ENCODE measurements at places on chromosomes 6 and 20.

- DNase-seq, result no peak
Observed at GRCh38 chr20:12098421-12098820, 180.7 kb downstream of the BTBD3 start.

DNA sequence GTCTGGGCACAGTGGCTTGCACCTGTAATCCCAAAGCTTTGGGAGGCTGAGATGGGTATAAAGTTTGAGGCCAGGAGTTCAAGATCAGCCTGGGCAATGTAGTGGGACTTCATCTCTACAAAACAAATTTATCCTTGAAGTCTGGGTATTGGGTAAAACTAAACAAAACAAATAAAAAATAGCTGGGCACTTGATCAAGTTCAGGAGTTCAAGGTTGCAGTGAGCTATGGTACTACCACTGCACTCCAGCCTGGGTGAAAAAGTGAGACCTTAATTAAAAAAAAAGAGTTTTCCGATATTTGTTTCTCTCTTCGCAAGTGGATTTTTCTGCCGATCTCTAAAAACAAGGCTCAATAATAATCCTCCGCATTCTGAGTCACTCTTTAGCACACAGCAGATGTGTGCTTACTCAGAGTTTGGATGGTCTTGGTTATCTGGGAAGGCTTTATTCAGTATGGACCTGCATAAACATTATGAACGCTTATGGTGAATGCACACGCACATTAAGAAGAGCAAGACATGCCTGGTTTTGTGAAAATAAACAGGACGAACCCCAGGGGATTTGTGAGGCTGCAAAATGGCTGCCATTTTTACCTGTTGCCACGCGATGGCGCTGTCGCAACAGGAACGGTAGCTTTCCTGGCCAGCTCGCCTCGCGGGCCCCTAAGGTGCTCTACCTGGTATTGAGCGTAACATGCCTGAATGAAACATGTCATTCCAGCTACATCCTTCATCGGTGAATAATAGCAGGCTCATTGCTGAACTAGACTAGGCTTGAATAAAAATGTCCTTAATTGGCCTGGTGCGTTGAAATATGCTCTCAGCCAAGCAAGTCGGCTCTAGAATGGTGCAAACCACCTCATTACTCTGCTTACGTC lies 6.0 kb downstream of the OPN5 start:
- peak; percentile 71 for DNase-seq

GRCh38 chr6:9487128-9487527 lies 927.7 kb downstream of the TFAP2A start:
- no peak for DNase-seq

DNA sequence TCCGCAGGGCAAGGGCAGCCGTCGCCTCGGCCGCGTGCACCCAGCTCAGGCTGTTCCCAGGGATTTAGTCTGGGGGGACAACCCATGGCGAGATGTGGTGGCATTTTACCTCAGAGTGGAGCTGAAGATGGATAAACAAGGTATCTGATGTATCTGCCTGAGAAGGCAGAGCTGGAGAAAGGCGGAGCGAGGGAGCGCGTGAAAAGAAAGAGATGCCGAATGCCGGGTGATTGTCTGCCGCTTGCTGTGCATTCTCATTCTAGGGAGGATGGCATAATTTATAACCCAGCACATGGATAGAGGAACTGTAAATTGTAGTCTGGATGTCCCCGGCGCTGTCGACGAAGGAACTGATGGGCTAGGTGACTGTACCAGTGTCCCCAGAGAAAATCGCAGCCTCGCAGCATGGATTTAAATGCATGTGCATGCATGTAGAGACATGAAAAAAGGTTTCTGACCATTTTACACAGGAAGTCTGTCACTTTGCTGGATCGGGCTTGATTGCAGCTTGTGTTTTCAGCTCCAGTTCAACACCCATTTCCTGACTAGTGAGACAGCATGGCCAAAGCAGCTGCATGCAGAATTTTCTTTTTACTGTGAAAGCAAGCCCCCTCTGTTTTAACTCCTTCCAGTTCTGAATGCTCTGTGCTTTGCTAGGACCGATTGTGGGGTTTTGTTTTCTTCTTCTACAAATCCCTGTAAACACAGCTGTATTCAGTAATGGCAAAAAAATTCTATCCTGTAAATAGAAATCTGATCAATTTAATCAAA lies 149.7 kb downstream of the PRL start:
- no peak for DNase-seq

DNA sequence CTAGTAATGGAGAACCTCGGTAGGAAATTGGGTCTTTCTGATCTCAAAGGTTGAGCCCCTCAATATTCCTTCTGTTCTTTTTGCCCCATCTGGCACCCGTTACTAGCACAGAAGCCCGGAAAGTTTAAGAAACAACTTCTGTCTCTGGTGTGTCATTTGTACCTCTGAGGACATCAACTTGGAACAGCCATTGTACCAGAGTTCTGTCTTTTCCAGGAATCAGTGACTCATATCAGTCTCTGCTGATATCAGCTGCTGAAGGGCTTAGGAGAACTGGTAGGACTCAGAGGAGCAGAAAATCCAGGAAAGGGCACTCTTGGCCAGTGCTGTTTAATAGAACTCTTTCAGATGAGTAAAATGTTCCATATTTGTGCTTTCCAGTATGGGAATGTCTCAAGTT lies 78.3 kb upstream of the CHD6 start:
- no peak for DNase-seq

DNA sequence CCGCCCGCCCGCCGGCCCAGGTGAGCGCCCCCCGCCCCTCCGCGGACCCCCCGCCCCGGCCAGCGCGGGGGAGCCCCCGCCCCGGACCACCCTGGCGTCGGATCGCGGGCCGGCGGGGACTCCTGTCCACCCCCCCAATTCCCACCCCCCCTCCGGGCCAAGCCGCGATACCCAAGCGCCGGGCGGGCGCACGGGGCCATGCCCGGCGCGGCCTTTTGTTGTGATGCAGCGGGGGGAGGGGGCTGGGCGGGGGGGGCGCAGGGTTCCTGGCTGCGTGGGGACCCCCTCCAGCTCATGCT lies 245 bp downstream of the SRC start:
- no peak for DNase-seq

GRCh38 chr6:30483677-30484279 lies 5.5 kb upstream of the HLA-E start:
- DNase-seq, result no peak

DNA sequence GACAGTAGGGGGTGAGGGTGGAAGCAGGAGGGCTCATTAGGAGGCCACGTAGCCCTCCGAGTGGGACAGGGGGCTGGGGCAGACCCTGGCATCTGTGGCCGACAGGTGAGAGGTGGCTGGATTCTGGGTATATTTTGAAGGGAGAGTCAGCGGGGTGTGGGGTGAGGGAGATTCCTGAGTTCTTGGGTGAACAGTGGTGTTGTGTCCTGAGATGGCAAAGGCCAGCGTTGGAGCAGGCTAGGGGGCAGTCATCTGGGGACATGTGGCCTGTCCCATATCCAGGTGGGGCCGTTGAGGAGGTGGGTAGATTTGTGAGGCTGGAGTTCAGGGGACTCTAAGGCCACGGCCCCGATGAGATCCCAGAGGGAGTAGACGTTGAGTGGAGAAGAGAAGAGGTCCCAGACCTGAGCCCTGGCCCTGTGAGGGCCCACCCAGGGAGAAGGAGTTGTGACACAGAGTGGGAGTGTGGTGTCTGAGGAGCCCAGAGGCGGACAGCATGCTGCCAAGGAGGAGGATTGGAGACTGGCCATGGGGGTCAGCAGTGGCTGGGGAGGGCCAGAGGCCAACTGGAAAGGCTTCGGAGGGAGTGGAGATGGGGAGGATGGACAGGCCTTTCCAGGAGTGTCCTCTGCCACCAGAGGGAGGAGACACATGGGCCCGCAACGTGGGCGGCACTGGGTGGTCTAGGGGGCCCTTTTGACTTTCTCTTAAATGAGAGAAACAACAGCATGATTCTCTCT lies 19.6 kb downstream of the PACSIN1 start:
- DNase-seq, result no peak

GRCh38 chr6:166800137-166800536 lies 156.2 kb downstream of the RNASET2 start:
- DNase-seq, result no peak

DNA sequence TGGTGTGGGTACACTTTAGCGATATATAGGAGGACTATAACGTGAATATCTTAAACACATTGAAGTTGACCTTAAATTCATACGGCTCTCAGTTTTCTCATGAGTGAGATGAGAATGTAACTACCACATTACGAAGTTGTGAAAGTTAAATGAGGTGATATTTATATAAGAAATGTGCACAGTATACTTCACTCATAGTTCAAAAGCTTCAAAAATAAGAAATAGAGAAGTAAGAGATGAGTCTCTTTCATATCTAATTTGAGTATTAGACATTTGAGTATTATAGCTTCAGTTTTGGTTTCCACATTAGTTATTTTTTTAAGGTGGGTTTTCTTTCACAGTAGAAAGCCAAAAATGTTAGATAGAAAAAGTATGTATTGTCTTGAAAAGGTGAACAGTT lies 183.3 kb downstream of the NKAIN2 start:
- DNase-seq, result no peak

DNA sequence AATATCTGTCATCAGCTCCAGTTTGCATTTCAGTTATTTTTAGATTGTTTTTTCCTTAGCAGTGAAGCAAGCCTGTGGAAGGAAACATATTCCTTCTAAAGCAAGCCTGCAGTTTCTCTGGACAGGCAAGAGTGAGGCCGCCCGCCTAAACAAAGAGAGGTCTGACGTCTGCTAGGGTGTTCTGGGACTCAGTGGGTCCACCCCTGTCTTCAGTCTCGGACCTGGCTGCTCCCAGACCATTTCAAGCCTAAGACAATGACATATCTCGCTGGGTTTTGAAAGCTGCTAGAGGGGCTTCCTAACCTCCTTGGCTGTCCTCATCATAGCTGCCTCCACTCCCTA lies 36.8 kb upstream of the RNF24 start:
- no peak for DNase-seq

- DNase-seq, result no peak
Observed at GRCh38 chr20:43726811-43727338, at the start of gene GTSF1L. Gene GTSF1L, minus strand, starts transcription at chr20:43727002. Its CDS starts 308 bp downstream, at chr20:43726694.

GRCh38 chr6:100761841-100762240 lies 119.3 kb downstream of the ASCC3 start:
- no peak for DNase-seq

DNA sequence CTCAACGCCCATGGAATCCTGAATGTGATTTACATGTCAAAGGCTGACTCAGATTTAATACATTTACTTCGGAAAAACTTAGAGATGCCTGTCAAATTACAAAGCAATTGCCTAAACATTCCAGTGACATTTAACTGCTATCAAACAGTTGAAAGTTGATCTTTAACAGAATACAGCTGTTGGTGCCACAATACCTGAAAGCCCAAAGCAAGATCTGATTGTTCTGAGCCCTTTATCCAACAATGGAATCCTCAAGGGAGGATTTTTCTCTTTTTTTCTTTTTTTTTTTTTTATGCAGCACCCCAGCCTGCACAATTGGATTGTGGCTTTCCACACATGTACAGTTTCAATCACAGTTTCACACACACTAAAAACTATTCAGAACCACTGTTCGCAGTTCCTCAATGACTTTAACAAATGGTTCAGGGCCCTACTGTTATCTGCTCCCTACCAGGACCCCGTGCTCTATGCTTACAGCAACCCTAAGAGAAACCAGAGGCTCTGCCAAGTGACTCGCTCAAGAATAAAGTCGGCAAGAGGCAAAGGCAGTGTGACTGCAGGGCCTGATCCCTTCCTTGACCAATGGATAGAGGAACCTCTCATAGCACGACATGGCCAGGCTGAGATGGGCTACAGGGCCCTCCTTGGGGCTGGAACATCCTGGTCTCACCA lies 33.3 kb downstream of the EPB41L2 start:
- no peak for DNase-seq

GRCh38 chr6:1317302-1317815 lies 5.5 kb downstream of the FOXQ1 start:
- no peak for DNase-seq

DNA sequence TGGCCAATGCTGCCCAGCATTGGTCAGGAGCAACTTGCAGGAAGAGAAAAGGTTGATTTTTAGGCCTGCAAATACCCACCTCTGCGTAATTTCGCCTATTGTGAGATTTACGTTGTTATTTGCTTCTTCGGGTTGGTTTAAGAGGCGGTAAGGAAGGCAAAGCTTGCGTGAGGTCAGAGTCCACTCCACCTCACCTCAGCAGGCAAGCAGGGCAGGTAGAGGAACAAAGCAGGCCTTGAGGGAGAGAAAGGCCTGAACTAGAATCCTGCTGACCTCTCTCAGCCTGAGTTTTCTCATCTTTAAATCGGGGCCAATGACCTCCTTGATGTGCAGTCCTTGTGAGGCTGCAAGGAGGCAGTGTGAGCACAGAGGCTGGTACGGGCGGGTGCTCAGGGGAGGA lies 239.1 kb downstream of the CDC5L start:
- no peak for DNase-seq

- no peak for DNase-seq
Observed at GRCh38 chr6:57423468-57423867, 106.0 kb downstream of the PRIM2 start.

DNA sequence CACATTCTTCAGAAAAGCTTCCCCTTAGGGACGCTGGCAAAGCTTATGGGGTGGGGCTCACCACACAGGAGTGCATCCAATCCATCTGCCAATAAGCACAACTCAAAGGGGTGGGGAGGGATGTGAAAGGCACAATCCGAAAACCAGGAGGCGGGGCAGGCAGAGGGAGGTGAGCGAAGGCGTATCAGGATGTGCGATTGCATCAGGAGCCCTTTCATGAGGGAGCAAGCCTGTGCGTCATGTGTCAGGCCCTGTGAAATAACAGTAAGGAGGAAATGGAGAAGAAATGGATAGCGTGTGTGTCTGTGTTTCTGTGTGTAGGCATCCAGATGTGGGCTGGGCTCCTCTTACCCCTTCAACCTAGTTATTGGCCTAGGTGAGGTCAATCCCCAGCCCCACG lies 382.4 kb upstream of the CDH4 start:
- no peak for DNase-seq

DNA sequence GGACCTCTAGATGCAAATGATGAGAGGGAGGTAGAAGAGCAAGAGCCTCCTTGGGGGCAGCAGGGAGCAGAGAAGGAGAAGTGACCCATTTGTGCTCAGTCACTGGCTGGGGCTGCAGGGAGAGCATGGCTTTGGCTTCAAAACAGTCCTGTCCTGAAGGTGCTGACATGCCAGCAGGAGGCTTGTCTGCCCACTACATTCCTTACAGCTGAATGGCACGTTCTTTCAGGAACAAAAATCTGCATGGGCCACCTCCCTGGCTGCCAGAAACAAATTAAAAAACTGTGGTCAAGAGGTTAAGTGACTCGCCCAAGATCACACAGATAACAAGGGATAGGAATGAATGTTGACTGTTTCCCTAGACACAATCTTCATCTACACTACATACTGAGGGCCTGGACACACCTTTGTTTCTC lies 188.8 kb downstream of the HIVEP2 start:
- DNase-seq, result no peak

GRCh38 chr6:38632490-38632889 lies 7.2 kb downstream of the BTBD9 start:
- no peak for DNase-seq

- no peak for DNase-seq
Observed at GRCh38 chr6:125193208-125193607, 39.6 kb downstream of the TPD52L1 start.

All from type B pancreatic cell (in vitro differentiated cells).